ENCODE measurements at places on chromosomes 3 and 15. TPM values are rescaled to one million over a fixed set of nuclear protein-coding genes. Genes with fewer than 3 reads are reported as not detected.

GRCh38 chr3:188533172-188533571 lies 379.2 kb downstream of the LPP start:
- no peak for DNase-seq

DNA sequence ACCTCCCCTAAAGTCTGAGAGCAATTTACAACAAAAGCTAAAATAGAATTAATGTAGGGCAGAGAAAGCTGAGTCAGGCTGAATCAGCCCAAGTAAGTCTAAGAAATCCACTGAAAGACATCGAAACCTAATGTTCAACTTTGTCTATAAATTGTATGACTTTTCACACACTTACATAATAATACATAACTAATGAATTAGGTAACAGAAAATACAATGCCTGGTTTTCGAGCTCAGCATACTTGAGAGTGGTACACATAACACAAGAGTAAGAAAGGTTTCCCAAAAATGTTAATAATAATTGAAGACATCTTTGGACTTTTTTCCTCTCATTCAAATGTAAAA lies 55.3 kb upstream of the VGLL4 start:
- DNase-seq, result no peak

NFKBIZ gene
- total RNA-seq, result 53.5 TPM

ARPP21 gene
- not detected for total RNA-seq

DNA sequence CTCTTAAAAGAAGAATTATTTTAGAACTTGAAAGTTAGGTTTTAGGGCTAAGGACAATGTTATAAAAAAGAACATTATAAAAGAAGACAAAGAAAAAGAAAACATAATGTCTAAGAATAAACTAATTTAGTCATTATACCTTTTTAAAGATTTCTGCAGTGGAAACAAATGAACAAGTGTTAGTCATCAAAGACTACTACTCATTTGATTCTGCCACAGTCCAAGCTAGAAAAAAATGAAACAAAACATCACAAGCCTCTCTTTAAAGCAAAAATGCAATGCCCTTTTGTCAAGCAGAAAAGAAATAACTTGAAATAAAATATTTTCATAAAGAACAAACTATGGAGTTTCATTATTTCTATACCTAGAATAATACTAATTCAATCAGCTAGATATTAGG lies 102.0 kb downstream of the TBC1D5 start:
- DNase-seq, result no peak

CCRL2 gene
- not detected for total RNA-seq

ACKR2 gene
- total RNA-seq, result 0.74 TPM

GRCh38 chr3:41418961-41419691 lies 219.8 kb downstream of the CTNNB1 start:
- peak; percentile 82 for DNase-seq
